ENCODE measurements at places on chromosomes 1 and 21.

GRCh38 chr1:154784416-154784815, 85.7 kb downstream of the KCNN3 start:
- DNase-seq: no peak

GRCh38 chr1:206864939-206865671, at the start of gene IL20:
Gene IL20 (plus strand): TSS chr1:206865623. CDS start chr1:206865853, 230 bp downstream.
- peak; percentile 78 for DNase-seq

GRCh38 chr1:17697458-17697857, 57.7 kb upstream of the ACTL8 start:
- no peak for DNase-seq

GRCh38 chr21:42745511-42746239, 92.3 kb downstream of the PDE9A start:
- DNase-seq: no peak

DNA sequence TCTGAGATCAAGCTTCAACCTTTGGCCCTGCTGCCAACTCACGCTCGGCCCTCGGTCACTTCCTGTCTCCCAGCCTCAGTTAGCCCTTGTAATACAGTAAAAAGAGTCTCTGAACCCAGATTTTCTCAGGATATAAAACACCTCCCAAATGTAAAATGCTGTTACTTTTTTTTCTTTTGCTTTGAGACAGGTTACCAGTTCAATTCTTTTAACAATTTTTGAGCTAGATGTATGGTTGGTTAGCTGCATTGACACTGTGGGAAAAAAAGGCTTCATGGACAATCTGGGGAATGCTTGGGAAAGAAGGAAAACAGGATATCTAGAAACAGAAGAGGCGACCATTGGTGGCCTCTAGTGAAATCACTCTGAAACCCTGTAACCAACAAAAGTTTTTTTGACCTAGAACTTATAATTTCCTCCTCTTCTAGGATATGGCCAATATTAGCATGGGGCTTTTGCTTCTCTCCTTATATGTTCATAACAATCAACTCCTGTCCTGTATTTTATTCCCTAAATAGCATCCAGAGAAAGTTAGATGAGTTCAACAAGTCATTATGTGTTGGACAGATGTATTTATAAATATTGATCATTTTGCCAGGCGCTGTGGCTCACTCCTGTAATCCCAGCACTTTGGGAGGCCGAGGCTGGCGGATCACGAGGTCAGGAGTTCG, 1.3 kb downstream of the CMPK1 start:
- DNase-seq: no peak

GRCh38 chr1:116346943-116347673, 25.9 kb upstream of the ATP1A1 start:
- DNase-seq: no peak

DNA sequence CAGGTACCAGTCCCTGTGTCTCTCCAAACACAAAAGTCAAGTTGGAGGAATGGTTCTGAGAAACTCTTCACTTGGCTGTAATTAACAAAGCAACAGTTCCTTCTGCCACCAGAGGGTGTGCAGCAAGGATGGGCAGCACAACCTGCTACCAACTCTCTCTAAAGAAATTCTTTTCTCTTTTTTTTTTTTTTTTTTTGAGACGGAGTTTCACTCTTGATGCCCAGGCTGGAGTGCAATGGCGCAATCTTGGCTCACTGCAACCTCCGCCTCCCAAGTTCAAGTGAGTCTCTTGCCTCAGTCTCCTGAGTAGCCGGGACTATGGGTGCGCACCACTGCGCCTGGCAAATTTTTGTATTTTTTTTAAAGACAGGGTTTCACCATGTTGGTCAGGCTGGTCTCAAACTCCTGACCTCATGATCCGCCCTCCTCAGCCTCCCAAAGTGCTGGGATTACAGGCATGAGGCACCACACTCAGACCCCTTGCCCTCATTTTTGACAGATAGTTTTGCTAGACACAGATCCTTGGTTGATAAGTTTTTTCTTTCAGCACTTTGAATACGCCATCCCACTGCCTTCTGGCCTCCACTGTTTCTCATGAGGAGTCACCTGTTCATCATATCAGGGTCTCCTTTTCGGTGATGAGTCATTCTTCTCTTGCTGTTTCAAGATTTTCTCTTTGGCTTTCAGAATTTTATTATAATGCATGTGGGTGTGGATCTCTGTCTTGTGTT, 12.1 kb upstream of the DEGS1 start:
- DNase-seq: peak; percentile 52

DNA sequence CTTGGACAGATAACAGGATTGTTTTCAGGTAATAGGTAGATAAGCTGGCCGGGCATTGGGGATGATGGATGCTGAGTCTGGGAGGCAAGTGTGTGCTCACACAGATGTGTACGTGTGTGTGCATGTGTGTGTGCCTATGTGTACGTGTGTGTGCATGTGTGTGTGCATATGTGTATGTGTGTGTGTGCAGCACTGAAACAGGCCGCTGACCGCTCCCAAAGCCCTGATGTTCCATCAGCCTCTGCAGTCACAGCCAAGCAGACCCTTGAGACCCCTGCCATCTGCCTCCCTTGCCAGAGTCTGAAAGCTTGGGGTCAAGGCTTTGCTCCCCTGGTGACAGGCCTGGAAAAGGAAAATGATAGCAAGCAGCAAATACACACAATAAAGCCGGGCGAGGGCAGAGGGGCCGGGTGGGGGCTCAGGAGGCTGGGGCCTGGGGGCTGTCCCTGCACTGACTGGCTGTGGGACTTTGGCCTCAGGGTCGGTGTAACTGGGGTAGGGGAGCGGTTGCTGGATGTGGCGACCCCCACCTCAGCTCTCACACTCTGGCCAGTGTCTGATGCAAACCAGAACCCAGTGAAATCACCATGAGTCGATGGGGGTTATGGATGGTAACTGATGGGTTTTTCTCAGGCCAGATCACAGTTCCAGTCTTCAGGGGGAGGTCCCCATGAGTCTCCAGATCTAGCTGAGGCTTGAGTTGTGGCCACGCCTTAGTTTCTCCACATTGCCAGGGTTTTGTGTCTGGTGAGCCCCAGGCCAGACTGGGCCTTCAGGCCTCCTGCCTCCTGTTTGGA, 9.2 kb upstream of the TNFRSF8 start:
- peak; percentile 68 for DNase-seq

- DNase-seq: no peak
Measured at GRCh38 chr1:9634582-9634981, 16.9 kb upstream of the PIK3CD start.

DNA sequence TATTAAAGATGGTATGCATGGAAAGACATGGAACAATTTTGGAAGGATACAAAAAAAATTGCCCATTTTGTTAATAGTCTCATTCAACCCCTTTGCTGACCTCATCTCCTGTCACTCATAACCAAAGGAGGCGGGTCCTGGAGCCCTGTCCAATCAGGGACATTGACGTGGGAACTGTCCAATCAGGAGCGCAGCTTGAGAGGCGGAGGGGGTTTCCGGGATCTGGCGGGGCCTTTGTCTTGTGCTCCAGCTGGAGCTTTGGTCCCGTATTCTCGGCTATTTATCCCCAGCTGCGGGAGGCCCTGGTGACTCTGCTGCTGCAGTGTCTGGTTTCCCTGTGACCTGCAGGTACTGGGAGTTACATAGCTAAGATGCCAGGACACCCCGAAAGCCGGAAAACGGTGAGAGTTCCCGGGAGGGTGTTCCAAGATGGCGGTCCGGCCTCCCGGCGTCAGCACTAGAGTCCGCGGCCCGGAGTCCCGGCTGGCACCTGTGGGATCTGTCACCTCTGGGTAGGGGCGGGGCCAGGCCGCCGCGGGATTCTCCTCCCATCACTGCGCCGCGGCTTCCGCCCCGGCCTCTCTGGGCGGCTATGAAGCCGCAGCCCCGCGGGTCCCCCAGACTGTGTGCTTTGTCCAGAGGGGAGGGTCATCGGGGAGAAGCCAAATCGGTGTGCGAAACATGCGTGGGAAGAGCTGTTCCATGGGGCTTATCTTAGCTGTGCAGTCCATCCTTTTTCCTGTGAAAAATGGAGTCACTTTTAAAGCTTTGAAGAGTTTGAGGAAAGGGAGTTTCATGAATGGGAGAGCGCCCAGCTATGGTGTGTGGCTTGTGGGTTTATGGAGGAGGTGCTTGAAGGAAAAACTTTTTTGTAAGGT, at the start of gene ZNF678:
TSS of gene ZNF678 (plus strand) at position 233 of the 878 bp plus-strand sequence. CDS start 87,436 bp downstream, outside the sequence.
- DNase-seq: peak; percentile 94

DNA sequence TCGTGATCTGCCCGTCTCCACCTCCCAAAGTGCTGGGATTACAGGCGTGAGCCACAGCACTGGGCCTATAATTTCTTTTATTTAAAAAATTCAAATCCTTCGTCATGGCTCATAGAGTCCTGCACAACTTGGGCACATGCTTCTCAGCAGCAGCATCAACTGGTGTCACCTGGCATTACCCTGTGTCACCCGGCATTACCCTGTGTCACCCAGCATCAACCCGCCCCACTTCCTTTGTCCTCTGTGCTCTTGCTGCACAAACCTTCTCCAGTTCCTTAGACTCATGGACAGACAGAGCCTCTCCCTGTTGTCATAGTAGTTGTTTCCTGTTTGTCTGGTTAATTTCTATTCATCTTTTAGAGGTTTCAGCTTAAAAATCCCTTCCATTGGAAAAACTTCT, 121.2 kb upstream of the SERBP1 start:
- DNase-seq: no peak

DNA sequence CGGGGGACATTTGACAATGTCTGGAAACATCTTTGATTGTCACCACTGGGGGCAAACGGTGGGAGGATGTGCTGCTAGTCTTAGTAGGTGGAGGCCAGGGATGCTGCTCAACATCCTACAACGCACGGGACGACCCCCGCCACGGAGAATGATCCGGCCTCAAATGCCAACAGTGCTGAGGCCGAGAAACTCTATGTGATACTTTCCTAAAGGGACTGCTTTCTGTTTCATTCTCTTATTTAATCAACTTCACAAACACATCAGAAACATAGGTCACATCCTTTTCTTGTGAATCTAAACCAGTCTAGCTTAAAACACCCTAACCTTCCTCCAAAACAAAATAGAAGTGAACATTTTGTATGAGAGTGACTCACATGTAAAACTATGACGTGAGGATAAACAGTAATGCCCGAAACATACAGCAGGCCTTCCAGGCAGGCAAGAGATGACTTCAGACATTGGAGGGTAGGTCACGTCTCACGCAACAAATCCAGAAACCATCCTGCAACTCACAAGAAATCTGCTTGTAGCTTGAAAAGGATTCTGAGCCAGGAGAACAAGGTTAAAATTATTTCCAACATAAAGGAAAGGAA, 37.2 kb upstream of the ETS2 start:
- DNase-seq: peak; percentile 82

DNA sequence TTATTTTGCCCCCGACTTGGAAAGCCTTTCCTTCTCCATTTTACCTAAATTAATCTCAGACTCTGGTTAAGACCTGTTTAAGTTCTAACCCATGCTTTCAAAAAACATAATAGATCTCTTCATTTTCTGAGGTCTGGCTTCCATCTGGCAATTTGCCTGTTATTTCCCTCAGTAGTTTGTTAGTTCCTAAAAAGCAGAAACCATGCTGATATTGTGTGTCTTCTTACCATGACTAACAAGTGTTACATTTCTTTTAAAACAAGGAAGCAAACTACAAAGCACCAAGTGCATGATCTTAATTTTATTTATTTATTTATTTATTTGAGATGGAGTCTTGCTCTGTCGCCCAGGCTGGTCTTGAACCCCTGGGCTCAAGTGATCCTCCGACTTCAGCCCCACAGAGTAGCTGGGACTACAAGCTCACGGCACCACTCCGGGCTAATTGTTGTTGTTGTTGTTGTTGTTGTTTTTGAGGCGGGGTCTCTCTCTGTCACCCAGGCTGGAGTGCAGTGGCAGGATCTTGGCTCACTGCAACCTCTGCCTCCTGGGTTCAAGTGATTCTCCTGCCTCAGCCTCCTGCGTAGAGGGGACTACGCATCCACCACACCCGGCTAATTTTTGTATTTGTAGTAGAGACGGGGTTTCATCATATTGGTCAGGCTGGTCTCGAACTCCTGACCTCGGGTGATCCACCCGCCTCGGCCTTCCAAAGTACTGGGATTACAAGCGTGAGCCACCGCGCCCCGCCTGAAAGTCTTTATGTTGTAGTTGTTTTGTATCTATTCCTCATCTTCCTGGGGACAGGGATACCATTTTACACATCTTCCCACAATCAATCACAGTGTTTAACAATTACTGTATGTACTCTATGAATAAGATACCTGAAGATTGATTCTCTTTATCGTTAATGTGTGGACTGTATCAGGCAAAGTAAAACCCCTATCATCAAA, 1.3 kb upstream of the PATJ start:
- no peak for DNase-seq

DNA sequence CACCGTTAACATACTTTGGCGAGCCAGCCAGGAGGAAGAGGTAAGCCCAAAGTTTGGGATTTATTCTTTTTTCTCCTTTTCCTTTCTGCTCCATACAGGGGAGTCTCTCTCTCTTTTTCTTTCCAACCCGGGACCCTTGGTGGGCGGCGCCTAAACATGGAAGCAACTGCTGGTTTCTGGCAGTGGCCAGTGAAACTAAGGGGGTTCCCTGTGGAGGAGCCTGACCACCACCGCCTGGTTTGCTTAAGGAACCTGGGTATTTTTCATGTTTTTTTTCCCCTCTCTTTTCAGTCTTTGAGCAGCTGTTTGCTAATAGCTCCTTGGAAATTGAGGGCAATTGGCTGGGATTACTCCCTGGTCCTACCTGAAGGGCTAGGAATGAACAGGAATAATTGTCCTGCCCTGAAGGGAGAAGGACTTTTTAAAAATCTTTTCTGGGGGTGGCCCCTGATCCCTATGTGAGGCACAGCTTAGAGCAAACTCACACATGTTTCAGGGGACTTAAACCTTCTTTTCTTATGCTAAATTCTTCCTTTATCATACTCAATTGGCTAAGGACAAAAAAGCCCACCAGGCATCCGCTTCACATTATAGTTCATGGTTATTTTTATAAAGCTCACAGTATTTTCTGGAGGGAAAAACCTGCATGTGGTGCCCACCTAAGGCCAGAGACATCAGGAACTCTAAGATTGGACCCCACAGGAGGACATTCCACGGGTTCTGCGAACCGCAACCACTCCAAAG, 61.3 kb upstream of the PLD5 start:
- no peak for DNase-seq

- DNase-seq: no peak
Measured at GRCh38 chr1:59057211-59057694, 239.6 kb upstream of the FGGY start.

GRCh38 chr1:55316947-55317662, 101.9 kb upstream of the USP24 start:
- DNase-seq: no peak

DNA sequence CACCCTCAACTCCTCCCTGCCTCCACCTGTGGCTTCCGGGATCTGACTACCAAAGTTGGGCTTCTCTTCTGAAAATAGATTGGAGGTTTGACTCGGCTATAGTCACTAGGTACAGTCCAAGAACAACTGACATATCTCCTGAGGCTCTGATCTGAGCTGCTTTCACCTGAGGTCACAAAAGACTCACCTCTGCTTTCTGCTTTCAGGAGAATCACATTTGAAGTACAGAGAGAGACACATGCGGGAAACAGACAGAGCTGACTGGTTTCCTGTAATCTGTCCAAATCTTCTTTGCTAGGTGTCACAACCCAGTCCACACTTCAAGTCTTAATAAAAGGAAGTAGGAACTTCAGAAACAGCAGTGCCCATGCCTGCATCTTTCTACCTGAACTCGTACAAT, 245.4 kb upstream of the CHRM3 start:
- no peak for DNase-seq
